ENCODE measurements at places on chromosomes 3 and 15. TPM values are rescaled to one million over a fixed set of nuclear protein-coding genes. Genes with fewer than 3 reads are reported as not detected.

HYAL1 gene
- polyA plus RNA-seq, result 7.1 TPM

IL12A gene
- 0.86 TPM for polyA plus RNA-seq

MON1A gene
- polyA plus RNA-seq, result 7.0 TPM

ITGB5 gene
- 114 TPM for polyA plus RNA-seq

HYKK gene
- 8.1 TPM for polyA plus RNA-seq

SERPINI2 gene
- polyA plus RNA-seq, result 1.7 TPM

GPR27 gene
- 9.1 TPM for polyA plus RNA-seq

UBA5 gene
- polyA plus RNA-seq, result 60.1 TPM

GOLGA8Q gene
- 2.5 TPM for polyA plus RNA-seq

TNFAIP8L3 gene
- 2.4 TPM for polyA plus RNA-seq

NR1I2 gene
- 0.92 TPM for polyA plus RNA-seq

SH3GL3 gene
- polyA plus RNA-seq, result 8.6 TPM

ESYT3 gene
- 0.75 TPM for polyA plus RNA-seq

CPNE9 gene
- not detected for polyA plus RNA-seq

SATB1 gene
- polyA plus RNA-seq, result 44.7 TPM

ATP13A4 gene
- 1.8 TPM for polyA plus RNA-seq

SPTBN5 gene
- 2.2 TPM for polyA plus RNA-seq

SNX22 gene
- 2.7 TPM for polyA plus RNA-seq

CHST13 gene
- polyA plus RNA-seq, result 6.1 TPM

MNS1 gene
- polyA plus RNA-seq, result 35.3 TPM

CHRNB4 gene
- 2.7 TPM for polyA plus RNA-seq

IL17RB gene
- 12.0 TPM for polyA plus RNA-seq

P2RY14 gene
- 0.79 TPM for polyA plus RNA-seq

Data from left renal cortex interstitium (tissue), 4 donors.